AG08395 (cell line): ENCODE measurements at places on chromosomes 2 and 18.

DNA sequence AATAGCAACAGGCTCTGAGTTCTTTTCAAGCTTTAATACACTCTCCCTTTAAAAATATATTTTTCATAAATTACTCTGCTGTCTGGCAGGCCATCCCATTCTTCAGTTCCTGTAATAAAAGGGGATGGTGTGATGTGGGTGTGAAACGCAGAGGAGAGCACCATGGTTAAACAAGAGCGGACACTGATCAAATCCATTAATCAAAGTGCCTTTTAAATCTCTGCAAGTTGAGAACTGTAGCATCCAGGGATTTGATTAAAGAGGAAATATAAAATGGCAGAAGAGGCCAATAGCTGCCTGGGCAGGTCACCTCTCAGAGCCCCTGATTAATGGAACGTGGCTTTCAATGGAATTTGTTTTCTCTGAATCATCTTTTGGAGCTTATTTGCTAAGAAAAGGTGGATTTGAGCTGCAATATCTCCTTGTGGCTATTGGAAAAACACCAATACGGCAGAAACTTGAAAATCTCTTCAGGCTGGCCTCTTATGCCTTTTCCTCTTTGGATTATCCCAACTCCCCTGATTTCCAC is 96.9 kb downstream of the ACTR3 start:
- DNase-seq: no peak

GRCh38 chr2:16026816-16027501 is 86.6 kb downstream of the MYCN start:
- DNase-seq: no peak

- no peak for DNase-seq
These were observed 103.5 kb downstream of the LBH start for GRCh38 chr2:30334762-30335363.

- no peak for DNase-seq
These were observed 237.1 kb downstream of the BCL2 start for GRCh38 chr18:63082366-63083019.

DNA sequence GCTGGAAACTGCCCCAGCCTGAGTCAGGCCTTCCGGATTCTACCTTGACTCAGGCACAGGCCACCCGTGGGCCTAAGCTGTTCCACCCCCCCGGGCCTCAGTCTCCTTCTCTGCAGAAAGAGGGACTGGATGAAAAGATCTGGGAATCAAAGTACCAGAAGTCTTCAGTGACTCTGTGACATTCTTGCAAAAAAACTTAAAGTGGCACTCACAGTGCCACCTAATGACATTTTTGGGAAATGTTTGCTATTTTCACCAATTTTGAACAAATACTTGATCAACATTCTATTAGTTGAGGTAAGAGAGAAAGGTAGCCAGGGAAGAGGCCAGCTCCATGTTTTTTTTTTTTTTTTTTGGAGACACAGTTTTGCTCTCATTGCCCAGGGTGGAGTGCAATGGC is 48.3 kb upstream of the ACAA2 start:
- peak; percentile 11 for DNase-seq
